ENCODE measurements at places on chromosomes 16 and 17.

DNA sequence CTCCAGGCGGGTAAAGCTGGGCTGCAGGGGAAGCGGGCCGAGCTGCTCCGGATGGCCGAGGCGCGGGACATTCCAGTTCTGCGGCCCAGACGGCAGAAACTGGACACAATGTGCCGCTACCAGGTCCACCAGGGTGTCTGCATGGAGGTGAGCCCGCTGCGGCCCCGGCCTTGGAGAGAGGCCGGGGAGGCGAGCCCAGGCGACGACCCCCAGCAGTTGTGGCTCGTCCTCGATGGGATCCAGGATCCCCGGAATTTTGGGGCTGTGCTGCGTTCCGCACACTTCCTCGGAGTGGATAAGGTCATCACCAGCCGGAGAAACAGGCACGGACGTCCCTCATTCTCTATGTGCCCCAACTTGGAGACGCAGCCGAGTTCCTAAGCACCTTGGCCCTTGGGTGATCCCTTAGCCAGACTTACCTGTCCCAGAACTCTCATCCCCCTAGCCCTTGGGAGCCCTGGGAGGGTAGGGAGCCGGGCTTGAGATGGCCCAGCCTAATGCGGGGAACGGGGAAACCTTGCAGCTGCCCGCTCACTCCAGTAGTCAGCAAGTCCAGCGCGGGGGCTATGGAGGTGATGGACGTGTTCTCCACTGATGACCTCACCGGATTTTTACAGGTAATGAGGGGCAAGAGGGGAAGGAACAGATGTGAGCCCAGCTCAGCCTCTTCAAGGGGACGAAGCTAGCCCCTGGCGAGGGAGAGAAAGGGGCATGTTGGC, 806 bp downstream of the MRM1 start:
- DNase-seq: no peak

GRCh38 chr17:71409712-71410111, 711.1 kb upstream of the SOX9 start:
- DNase-seq: no peak

DNA sequence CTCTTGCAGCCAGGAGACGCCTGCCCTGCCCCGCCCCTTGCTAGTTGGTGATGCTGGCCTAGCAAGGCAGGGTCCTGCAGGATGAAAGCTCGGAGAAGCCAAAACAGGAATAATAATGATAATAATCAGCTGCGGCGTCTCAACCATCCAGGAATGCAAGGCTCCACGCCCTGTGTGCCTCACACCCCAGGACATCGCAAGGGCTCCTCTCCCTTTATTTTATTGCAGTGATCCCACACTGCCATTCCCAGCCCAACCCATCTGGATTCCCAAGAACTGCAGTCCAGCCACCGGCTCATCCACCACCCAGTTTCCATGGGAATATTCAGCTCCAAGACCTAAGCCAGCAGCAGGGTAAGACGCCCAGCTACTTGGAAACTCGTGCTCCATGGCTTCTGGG, 21.0 kb upstream of the ZNF652 start:
- DNase-seq: no peak

GRCh38 chr16:30350134-30350871, 4.8 kb downstream of the CD2BP2 start:
- no peak for DNase-seq

GRCh38 chr17:75524970-75525805, at the start of gene LLGL2:
TSS of gene LLGL2 (plus strand) at chr17:75525697. CDS start at chr17:75543427, 17,730 bp downstream.
- peak; percentile 82 for DNase-seq

DNA sequence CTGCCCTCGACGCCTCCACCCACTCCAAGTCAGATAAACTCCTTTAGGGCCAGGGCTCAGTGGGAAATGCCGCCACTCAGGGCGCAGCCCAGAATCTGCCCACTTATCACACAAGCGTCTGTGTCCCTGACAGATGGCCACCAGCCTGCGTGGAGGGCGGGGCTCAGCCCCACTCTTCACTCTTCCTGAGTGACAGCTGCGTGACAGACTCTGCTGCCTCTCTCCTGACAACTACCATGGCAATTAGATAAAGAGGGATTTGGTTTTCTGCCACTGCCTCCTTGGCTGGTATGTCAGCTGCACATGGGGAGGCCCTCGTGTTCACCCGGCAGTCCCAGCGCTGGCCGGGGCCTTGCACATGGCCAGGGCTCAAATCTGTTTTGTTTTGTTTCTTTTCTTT, 96.2 kb downstream of the RTN4RL1 start:
- peak; percentile 70 for DNase-seq

DNA sequence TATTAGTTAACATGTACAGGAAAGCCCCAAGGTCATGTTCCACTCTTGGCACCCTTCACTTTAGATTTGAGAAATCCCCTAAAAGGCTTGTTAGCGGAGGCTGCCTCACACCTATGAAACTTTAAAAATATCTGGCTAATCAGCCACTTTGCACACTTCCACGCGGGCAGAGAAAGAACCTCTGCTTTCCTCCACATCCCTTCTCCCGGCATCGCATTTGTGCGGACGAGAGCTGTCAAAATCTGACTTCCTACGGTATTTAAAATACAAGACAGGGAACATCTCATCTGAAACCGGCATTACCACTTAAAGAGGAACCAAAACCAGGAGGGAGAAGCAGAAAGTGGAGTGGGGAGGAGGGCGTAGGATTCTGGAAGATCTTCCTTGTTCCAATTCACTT, 422.3 kb downstream of the TMEM114 start:
- no peak for DNase-seq

DNA sequence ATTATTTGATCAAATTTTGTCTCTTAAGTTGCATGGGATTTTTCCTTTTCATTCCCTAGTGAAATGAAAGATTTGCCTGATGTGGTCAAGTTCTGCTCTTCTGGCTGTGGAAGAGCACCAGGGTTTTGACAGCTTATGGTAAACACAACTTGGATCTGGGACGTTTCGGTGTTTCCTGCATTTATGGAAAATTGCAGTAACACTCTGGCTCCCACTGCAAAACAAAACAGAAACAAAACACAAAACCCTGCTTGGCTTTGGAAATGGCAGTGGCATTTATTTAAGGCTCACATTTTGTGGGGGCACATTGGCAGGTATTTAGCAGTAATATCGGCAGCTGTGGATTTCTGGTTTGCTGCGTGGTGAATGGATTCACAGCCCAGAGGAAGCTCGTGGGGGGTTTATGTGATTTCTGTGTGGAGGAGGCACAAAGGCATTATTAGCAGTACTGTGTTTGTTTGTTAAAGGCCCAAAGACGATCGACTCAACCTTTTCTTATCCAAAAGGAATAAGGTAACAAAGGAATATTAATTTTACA, 377.8 kb downstream of the SNX29 start:
- no peak for DNase-seq

- DNase-seq: no peak
Measured at GRCh38 chr17:773467-774312, 8.4 kb downstream of the GLOD4 start.

DNA sequence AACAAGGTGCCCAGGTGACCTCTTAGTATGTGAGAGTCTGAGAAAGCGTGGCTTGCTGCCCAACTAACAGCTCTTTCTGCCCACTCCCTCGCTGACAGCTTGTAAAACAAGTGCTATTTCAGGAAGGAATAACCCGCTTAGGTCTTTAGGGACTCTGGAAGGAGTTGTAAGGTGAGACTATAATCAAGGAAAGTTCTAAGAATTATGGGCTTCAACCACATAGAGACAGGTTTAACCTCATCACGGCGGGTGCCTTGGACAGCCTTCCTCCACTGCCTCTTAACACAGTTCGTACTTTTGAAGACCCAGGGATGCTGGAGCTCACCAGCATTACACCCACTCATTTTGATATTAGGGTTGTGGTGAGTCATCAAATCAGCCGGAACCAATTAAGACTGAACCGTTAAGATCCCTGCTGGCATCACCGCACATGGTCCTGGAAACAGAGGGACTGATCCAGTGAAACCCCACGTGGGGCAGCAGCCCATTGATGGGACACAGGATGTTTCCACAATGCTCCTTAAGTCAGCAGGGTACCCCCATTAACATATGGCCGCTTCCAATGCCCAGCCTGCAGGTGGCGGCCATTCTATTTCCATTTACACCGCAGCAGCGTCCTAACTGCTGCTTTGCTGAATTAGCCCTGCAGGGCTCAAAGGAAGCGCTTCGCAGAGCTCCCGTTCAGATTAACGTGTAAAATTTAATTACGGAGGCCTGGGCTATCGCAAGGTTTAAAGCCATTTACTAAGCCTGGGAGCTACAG, 176.6 kb upstream of the SDK2 start:
- peak; percentile 65 for DNase-seq

DNA sequence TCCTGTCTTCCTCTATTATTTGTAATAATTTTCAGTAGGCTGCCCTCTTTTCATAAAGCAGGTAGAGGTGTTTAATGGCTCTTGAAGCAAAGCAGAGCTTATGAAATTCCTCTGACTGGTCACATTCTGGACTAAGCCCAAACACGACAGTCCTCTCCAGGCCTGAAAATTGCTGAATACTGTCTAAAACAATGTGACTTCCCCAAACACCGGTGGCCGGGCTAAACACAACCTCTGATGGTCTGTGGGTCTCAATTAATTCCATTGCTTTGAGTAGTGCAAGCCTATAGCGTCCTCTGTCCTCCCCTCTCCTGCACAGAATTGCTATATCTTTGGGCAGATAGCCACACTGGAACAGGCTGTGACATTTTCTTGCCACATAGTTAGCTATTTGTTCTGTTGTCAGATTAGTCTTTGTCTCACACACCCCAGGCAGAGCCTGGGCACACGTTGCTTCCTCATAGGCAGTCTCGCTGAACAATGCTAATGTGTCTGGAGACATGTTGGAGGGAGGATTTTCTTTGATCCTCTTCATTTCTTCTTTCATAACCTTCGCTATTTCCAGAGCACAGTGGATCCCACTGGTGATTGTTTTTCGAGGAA, 10.8 kb upstream of the SLFN12L start:
- no peak for DNase-seq

- DNase-seq: no peak
Measured at GRCh38 chr17:74530831-74531150, 484 bp downstream of the CD300LB start.

DNA sequence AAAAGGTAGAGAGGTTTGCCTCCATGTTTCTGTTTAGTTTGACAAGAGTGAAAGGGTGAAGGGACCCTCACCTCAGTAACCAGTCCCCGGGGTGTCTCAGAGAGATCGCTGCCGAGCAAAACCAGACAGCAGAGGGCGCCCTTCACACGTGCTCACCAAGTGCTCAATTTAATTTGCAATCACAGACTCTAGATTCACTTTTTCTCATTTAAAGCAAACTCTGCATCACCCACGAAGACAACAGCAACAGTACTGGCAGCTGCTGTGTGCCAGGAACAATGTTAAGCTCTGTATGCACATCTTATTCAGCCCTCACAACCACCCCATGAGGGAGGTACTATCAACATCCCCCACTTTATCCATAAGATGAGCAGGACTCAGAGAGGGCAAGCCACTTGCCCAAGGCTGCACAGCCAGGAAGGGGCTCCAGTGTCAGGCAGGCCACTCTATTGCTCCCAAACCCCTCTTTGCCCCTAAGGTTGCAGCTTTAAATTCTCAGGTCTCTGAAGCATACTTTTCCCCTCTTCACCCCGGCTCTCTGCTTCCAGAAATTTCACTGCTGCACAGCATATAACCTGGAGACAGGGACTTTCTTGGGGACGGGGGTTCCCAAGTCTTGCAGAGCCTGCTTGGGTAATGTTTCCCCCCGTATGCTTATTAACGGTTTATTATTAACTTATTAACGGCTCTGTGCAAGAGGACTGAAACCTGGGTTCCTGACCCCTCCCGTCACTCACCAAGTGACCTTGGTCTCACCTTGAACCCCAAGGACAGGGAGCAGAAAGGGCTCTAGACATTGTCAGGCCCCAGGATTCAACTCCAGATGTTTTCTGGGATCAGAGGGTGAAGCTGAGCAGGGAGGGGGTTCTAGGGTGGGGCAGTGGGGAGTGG, 70.9 kb downstream of the CNGB1 start:
- peak; percentile 86 for DNase-seq

GRCh38 chr16:88435437-88436355, 17.4 kb upstream of the ZFPM1 start:
- no peak for DNase-seq

GRCh38 chr17:40139566-40140058, 725 bp upstream of the CASC3 start:
- DNase-seq: no peak

GRCh38 chr17:38569701-38570512, 35.8 kb downstream of the SRCIN1 start:
- DNase-seq: no peak

DNA sequence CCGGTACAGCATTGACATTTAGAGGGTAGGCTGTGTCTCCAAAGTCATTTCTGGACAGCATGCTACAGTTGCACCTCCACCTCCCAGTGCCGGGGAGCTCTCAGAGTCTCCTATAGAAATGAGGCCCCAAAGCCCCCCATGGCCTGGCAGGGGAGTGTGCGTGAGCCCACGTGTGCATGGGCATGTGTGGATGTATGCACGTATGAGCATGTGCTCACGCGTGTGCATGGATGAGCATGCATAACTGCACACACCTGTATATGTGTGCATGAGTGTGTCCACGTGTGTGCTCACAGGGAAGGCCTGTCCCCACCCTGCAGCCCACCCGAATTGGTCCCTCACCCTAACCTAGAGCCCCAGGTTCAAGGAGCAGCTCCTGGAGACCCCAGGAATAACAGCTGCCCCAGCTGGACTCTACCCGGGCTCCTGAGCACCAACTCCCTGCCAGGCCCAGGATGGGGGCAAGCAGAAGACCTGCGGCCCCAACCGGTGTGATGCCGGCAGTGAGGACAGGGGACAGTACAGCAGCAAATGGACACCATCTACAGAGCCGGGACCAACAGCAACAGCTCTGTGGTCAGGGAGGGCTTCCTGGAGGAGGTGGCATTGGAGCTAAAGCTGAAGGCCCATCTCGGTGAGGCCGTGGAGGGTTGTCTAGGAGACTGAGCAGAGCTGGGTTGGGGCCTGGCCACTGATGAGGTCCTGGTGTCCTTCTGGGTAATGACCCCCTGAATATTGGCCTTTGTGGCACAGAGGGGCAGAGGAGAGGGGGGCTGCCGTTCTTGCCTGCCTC, 35.1 kb downstream of the ZNF469 start:
- DNase-seq: no peak

- DNase-seq: peak; percentile 7
Measured at GRCh38 chr17:81898029-81898866, 3.8 kb upstream of the NPB start.

GRCh38 chr17:13562271-13562800, 39.4 kb downstream of the HS3ST3A1 start:
- DNase-seq: no peak

DNA sequence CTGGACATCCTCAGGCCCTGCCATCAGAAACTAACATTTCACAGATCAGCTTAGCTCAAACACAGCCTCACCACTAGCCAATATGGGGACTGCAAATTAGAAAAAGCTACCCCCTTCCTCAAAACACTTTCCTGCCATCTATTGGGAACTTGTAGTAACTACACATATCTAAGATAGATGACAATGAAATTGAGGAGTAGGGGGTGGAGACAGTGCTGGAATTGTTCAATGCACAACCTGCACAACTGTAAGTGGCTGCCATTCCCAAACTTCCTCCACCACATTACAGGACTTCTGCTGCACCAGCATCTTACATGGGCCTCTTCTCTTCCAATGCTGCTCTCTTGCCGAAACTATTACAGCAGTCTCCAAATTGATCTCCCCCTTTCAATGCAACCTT, 21.9 kb downstream of the AIPL1 start:
- DNase-seq: peak; percentile 57

Data from eye (tissue), 1 donor.